Right atrium auricular region (tissue), 2 donors: ENCODE measurements at places on chromosomes 2 and 18.

GRCh38 chr2:109375131-109375561 is 238.6 kb downstream of the SEPTIN10 start:
- peaks cover 5% of the 10 kb centered on the region for H3K36me3 ChIP-seq
- peak; percentile 54 for DNase-seq
- H3K27ac ChIP-seq: no peak overlapping the region
- H3K27me3 ChIP-seq: no peaks in the 10 kb centered on the region
- peaks cover 6% of the 10 kb centered on the region for H3K4me1 ChIP-seq

DNA sequence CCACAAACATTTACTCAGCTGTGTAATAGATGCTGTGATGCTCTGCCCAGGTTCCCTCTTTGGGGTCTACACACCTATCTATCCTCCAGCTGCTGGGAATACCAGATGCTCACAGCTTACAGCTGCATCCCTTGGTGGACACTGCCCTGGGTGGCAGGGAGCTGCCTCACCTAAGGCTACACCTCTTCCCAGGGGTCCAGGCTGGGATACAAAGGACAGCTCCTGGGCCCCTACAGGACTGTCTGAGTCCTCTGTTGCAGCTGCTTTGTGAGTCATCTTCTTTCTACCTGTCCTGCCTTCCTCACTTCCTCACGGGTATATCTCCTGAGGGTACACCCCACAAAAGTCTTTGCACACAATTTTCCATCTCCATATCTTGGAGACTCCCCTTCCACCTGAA is 27.6 kb downstream of the THNSL2 start:
- no peak overlapping the region for H3K4me3 ChIP-seq
- no peak overlapping the region for H3K27ac ChIP-seq
- no peaks in the 10 kb centered on the region for H3K27me3 ChIP-seq
- H3K36me3 ChIP-seq: no peaks in the 10 kb centered on the region
- no peak for DNase-seq

- no peaks in the 10 kb centered on the region for H3K4me1 ChIP-seq
- no peaks in the 10 kb centered on the region for H3K27me3 ChIP-seq
- H3K4me3 ChIP-seq: no peak overlapping the region
- no peak overlapping the region for H3K27ac ChIP-seq
These were observed 523.0 kb downstream of the ERBB4 start for GRCh38 chr2:212015588-212015987.

- H3K27ac ChIP-seq: no peak overlapping the region
- DNase-seq: no peak
- H3K4me1 ChIP-seq: no peaks in the 10 kb centered on the region
- no peaks in the 10 kb centered on the region for H3K27me3 ChIP-seq
- H3K4me3 ChIP-seq: no peak overlapping the region
These were observed 8.2 kb downstream of the TTC32 start for GRCh38 chr2:19893520-19894133.

DNA sequence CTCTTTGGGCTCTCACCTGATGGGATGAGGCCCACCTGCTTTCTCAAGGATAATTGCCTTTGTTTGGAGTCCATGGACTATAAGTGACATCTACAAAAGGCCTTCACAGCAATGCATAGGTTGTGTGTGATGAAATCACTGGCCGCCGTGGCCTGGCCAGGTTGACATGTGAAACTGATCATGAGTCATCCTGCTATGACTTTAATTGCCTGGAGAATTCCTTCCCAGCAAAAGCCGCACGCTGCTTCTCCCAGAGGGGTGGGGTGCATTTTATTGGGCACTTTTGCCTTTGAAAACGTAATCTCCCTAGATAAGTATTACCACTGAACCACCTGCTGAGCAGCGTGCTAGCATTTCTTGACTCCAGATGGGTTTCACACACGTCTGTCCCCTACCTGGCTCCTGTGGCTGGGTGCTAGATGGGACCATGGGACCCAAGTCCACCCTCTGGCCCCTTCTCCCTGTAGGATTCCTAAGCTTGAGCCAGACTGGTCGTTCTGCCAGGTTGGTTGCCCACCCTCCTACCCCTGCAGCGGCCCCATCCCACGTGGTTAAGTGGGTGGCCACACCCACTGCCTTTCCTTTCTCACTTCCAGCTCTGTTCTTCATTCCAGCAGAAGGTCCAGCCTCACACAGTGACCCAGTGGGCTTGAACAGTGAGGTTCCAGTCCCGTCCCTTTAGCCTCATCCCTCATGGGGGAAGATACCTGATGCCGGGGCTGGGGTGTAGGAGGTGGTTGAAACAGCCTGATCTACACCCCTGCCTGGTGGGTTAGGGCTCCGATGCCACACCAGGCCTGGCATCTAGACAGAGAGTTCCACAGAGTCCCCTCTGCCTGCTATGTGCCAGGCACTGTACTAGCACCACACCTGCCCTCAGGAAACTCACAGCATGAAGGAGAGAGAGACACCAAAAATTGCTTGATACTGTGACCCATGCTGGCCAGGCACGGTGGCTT is 89.6 kb downstream of the GBX2 start:
- H3K4me3 ChIP-seq: no peak overlapping the region
- no peaks in the 10 kb centered on the region for H3K27me3 ChIP-seq
- H3K4me1 ChIP-seq: no peaks in the 10 kb centered on the region
- DNase-seq: no peak

DNA sequence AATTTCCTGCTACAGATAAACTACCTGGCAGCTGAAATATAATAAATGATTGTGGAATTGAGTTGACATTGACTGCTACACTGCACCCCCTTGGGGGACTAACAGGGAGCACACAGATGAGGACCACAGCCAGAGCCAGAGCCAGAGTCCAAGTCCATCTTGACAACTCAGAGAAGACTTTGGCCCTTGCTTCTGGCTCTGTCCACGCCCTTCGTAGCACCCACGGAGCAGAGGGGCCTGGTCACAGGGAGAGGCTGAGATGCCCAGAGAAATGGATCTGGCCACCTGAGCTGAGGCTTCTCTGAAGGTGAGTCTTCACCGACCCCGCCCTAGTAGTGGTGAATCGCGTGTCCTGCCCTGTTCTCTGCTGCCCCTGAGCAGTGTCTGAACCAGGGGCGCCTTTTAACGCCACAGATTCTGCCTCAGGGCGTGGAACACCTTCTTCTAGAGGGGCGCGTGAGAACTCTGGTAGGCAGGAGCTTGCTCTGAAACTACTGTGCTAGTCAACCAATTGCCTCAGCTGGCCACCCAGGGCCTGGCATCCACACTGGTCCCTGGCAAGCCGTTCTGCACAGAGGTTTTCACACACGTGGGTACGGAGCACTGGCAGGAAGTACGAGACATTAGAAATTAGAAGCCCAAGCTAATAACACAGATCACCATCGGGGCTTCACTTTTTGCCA is 35.7 kb upstream of the MAT2A start:
- no peak overlapping the region for H3K4me3 ChIP-seq
- H3K27ac ChIP-seq: peak overlapping the region; percentile 69
- no peaks in the 10 kb centered on the region for H3K4me1 ChIP-seq
- no peaks in the 10 kb centered on the region for H3K36me3 ChIP-seq
- H3K27me3 ChIP-seq: no peaks in the 10 kb centered on the region
- DNase-seq: no peak

DNA sequence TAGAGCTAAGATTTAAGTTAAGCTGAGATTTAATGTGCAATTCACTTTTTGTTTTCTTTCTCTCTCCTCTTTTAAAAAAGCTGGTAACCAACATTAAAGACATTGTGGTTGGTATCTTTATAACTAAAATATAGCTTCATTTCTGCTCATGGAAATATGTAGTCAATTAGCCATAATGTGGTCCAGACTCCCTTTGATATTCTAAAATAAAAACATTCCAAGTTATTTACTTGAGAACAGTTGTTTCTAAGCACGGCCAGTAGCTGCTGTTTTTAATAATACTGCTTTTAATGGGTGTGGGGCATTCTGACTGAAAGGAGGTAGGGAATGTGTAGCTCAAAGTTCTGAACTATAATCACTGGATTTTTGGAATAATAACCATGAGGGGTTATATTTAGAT is 183.3 kb upstream of the FBXO11 start:
- H3K4me1 ChIP-seq: no peaks in the 10 kb centered on the region
- H3K27ac ChIP-seq: no peak overlapping the region
- H3K27me3 ChIP-seq: no peaks in the 10 kb centered on the region

DNA sequence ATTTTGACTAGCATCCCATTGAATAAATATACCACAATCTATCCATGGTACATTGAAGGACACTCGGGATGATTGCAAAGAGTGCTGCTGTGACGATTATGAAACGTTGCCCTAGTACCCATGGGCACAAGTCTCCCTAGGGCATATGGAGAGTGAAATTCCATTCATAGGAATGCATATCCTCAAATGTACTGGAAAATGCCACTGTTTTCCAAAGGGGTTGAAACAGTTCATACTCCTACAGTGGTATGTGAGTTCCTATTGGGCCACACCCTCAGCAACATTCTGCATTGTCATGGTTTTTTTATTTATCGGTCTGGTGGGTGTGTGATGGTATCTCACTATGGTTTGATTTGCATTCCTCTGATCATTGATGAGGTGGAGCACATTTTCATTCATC is 130.6 kb downstream of the TWIST2 start:
- H3K27ac ChIP-seq: no peak overlapping the region
- no peaks in the 10 kb centered on the region for H3K36me3 ChIP-seq
- no peak for DNase-seq
- H3K4me3 ChIP-seq: no peak overlapping the region
- no peaks in the 10 kb centered on the region for H3K4me1 ChIP-seq
